ENCODE measurements at places on chromosomes 16 and 17.
A peak's percentile ranks its signal among the peaks of the same experiment; 100 is the strongest.

GRCh38 chr16:57795431-57795878, 6.8 kb downstream of the KIFC3 start:
- peak; percentile 90 for DNase-seq

DNA sequence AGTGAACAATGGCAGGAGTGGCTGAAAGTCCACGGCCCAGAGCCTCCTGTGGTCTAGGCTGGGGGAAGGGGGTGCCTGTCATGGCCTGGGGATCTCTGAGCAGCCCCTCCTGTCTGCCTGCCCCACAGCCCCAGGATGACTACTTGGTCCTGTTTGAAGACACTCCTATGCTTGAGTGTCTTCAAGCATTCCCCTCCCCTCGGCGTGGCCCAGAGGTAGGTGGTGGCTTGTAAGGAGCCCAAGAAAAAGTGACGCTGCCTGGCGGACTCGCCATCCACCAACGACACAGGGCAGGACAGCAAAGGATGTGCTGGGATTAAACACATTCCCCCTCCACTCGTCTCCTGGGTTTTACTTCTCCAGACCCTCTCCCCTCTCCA, 5.7 kb downstream of the SULT1A1 start:
- no peak for DNase-seq

GRCh38 chr16:50815382-50815781, 73.5 kb downstream of the CYLD start:
- no peak for DNase-seq

GRCh38 chr16:27660507-27660906, 110.6 kb downstream of the KATNIP start:
- no peak for DNase-seq

DNA sequence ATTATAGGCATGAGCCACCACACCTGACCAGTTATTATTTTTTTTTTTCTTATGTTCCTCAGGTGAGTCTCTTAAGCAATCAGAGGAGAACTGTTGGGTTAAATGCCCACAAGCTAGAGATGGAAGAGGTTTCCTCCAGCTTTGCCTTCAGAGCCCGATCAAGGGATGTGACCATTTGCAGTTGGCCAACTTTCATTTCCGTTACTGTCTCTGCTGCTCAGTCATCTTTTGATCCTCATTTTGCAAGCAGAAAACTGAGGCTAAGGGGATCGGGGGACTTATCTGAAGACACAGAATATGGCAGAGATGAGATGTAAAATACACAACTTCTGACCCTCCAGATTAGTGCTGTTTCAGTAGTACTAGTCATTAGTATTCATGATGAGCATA, 188.8 kb downstream of the RAB11FIP4 start:
- no peak for DNase-seq

GRCh38 chr16:79932572-79932971, 332.0 kb upstream of the MAF start:
- no peak for DNase-seq

DNA sequence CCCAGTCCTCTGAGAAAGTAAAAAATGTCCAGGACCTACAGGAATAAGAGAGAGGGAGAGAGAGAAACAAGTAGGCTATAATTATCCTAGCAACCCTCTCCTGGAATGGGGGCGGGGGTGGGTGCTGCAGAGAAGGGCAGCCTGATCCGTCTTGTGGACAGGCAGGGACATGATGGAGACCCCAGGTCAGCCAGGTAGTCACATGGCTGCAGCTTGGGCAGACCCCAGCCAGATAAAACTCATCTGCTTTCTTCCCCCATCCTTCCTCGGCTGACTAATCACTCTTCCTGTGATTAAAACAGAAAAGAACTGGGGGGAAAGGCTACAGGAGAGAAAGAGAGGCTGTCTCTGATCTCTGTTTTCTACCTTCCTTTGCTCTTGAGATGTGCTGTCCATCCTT, 32.6 kb downstream of the COPZ2 start:
- no peak for DNase-seq

- no peak for DNase-seq
These were observed 9.9 kb upstream of the NUDT16L1 start for GRCh38 chr16:4683255-4684057.

DNA sequence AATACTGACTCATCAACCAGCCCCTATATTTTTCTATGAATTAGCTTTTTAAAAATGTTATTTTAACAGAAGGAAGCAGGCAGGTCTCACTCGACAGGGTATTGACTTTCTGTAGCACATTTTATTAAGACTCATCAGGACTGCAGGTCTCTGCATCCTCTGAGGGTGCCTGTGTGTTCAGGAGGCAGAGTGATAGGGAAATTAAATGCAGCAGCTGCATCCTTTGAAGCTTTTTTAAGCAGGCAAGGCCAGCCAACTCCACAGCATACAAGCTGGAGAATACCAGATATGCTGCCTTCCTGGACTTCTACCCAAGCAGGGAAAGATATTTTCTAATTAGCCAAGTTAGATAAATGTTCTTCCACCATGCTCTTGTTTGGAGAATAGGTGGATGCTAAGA, 124.9 kb downstream of the WSCD1 start:
- DNase-seq: peak; percentile 20

DNA sequence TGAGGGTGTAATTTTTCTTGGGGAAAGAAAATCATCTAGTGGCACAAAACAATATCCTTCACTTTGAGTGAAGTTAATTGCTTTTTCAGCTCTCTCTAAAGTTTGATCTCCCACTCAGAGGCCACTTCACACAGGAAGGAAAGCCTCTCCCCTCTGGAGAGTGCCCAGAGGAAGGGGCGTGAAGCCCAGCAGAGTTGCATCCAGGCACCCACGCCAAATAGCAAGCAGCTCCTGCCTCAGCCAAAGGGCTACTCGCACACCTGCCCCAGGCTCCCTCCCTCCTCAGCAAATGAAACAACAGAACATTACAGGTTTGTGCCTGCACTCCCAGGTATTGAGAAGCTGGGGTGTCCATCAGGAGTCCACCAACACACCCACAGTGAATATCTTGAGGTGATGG, 183.0 kb upstream of the RPL38 start:
- DNase-seq: no peak

GRCh38 chr17:47204722-47205418, 4.3 kb upstream of the MYL4 start:
- no peak for DNase-seq

DNA sequence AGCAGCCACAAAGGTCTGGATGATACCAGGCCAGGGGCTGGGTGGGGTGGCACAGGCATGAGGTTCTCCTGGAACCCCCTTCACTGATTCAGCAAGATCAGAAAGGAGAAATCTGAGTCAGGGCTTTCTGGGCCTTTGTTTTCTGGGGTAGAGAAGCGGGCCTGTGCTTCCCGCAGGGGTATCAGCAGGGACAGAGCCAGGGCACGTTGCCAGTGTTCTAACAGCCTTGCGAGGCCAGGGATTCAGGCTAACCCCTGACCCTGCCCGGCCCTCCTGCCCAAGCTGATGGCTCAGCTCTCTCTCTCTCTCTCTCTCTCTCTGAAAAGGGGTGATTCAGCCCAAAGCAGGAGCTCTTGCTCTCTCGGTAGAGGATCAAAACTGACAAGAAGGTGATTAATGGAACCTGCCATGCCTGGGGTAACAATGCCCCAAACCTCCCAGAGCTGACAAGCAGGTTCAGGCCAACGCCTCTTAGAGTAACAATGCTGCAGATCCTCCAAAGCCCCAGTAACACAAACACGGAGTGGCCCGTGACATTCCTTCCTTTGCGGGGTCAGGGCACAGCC, 2.0 kb upstream of the KRT13 start:
- DNase-seq: no peak

GRCh38 chr16:5015887-5016286, 17.8 kb downstream of the NAGPA start:
- DNase-seq: no peak

GRCh38 chr16:72934636-72935403, 113.1 kb downstream of the ZFHX3 start:
- DNase-seq: no peak

DNA sequence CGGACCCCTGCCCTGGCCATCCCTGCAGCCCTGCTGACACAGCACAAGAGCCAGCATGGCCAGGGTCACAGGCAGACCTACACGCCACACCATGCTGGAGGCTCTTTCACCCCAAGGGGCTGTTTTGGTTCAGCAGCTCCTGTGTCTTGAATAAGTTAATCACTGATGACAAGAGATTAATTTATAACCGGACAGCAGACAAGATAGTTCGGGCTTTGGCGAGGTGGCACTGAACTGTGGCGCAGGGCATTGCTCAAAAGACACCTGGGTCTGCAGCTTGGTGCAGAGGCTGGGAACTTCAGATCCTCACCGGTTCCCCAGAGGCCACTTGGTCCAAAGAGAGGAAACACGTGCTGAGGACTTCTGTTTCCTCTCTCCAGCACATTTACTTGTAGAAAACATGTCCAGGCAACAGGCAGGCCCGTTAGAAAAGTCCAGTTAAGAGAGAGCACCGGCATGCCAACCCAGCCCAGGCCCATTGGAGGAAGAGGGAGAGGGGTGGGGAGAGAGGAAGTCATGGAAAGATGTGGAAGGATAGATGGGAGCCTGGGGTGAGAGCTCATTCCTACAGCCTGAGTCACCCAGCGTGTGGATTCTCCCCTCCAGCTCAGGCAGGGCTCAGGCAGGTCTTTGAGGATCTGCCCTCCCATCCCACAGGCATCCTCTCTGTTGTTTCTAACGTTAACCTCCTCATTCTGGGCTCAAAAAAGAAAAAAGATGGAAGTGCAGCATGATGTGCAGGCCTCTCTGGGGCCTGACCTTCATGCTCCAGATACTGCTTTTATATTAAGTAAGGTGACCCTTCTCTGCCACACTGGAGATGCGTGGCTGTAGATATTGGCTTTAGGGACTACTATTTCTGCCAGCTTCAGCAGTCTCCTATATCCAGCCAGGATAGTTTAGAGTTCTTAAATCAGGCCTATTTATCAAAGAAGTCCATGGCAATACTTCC, 80.0 kb upstream of the HNF1B start:
- DNase-seq: peak; percentile 94

GRCh38 chr16:83054283-83054682, 427.5 kb downstream of the CDH13 start:
- DNase-seq: no peak

DNA sequence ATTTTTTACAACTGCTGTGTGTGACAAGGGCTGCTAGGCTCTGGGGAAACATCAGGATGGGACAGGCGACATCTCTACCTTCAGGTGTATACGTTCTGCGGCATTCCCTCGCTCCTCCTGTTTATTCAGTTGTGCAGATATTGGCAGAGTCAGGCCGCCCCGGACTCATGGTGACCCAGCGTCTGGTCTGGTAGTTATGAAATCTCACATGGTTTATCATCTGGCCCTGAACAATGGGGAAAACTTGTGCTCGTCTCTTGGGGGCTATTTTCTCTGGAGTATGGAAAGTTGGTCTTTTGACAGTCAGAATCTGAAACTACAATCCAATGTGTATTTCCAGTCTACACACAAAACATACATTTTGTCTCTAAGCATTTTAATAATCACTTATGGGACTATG, 3.3 kb downstream of the MARCHF10 start:
- DNase-seq: peak; percentile 36

DNA sequence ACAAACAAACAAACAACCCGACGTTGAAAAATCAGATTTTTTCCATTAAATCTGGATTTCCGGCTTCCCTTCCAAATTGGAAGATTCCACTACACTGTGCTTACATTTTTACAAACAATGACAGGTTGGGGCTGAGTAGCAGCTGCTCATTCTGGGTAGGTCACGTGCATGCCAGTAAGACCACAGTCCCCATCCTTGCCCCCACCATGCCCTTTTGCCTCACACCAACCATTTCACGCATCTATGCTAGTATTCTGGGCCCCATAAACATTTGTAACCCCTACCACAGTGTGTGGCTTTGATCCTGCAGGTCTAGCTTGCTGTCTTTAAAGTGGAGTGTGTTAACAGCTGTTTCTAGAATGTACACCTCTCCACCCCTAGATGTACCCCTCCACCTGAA, 366.1 kb downstream of the XYLT1 start:
- DNase-seq: no peak

DNA sequence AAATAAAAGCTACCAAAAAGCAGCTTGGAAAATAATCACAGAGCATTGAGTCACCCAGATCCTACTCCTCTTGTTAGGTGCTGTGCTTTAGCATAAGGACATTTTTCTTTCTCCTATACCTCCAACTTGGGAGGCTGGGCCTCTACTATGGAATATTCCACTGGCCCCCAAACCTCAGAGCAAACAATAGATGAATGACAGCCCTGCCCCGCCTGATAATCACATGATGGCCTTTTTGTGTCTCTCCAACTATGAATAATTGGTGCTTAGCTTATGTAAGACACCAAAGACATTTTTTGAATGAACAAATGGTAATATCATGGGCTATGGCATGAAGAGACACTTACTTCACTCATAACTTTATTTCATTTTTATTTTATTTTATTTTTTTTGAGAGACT, 250.2 kb downstream of the GRIN2A start:
- DNase-seq: no peak

DNA sequence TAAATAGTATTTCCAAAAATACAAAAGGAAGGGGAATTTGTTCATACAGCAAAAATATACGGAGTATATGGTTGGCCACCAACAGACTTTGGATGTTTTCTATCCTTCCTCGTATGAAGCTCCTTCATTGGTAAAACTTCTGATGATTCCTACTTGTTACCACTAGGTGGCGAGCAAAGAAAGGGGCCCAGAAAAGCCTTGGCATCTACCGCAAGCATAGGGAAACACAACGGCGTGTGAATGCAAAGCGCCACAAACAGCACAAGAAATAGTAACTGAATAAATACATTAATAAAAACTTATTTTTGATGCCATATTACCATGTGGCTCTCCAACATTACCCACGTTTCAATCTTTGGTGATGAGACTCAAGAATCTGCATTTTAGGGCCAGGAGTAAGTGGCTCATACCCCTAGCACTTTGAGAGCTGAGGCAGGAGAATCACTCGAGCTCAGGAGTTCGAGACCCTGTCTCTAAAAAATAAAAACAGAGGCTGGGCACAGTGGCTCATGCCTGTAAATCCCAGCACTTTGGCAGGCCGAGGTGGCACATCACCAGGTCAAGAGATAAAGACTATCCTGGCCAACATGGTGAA, 34.5 kb downstream of the YWHAE start:
- peak; percentile 86 for DNase-seq

GRCh38 chr17:65270499-65271253, 133.5 kb downstream of the RGS9 start:
- DNase-seq: peak; percentile 45

DNA sequence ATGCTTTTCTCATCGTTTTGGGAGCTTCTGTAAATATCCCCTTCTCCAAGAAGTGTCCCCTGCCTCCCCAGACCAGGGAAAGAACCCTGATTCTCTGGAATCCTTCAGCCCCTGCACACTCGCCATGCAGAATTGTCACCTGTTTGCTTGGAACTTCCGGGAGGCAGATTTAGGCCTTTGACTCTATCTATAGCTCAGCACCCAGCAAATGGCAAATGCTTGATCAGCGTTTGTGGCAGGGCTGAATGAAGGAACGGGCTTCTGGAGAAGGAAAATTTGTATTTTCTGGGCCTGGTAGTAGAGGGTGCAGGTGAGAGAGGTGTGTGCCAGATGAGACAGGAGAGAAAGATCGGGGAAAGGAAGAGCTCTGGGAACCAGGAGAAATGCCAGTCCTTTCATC, 18.3 kb upstream of the CACNG4 start:
- DNase-seq: peak; percentile 49

GRCh38 chr17:40218740-40219593, at the start of gene WIPF2:
TSS of gene WIPF2 (plus strand) at chr17:40219304. CDS start at chr17:40256460, 37,156 bp downstream.
- DNase-seq: peak; percentile 100

Data from endodermal cell (in vitro differentiated cells).